ENCODE measurements at places on chromosomes 4 and X. TPM values are rescaled to one million over a fixed set of nuclear protein-coding genes. Genes with fewer than 3 reads are reported as not detected.

HHIP gene
- total RNA-seq: 4.0 TPM

- H3K27ac ChIP-seq: no peak overlapping the region
- H3K4me3 ChIP-seq: no peak overlapping the region
- no peaks in the 10 kb centered on the region for H3K27me3 ChIP-seq
- peak; percentile 5 for DNase-seq
- H3K4me1 ChIP-seq: no peaks in the 10 kb centered on the region
Measured at GRCh38 chr4:158581161-158581560, 59.5 kb downstream of the RXFP1 start.

DNA sequence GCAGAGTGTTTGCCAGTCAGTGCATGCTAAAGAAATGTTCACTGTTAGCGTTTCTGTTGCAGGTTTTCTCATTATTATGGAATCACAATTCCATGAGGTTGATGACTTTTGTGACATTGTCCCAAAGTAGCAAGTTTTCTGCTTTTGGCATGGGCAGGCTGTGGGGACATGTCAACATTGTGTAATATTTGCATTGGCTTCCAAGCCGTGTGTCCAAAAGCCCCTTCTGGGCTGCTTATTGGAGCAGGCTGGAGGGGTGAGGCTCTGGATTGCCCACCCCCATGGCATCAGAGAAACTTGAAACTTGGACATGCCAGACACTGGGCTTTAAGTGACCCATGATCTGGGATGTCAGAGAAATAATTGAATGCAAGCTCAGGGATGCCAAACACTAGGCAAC lies 90.7 kb downstream of the RTL9 start:
- H3K4me3 ChIP-seq: no peak overlapping the region
- no peaks in the 10 kb centered on the region for H3K27me3 ChIP-seq
- no peak overlapping the region for H3K27ac ChIP-seq

GRCh38 chr4:183814461-183814860 lies 90.6 kb upstream of the STOX2 start:
- no peak overlapping the region for H3K27ac ChIP-seq
- no peak for DNase-seq
- no peaks in the 10 kb centered on the region for H3K4me1 ChIP-seq
- H3K27me3 ChIP-seq: no peaks in the 10 kb centered on the region
- H3K36me3 ChIP-seq: no peaks in the 10 kb centered on the region

Data from astrocyte (in vitro differentiated cells and primary cell).